Thoracic aorta (tissue), 2 donors: ENCODE measurements at places on chromosomes 4 and X.

- no peak overlapping the region for H3K4me3 ChIP-seq
- H3K27me3 ChIP-seq: no peaks in the 10 kb centered on the region
- H3K36me3 ChIP-seq: peaks cover 26% of the 10 kb centered on the region
- no peak for DNase-seq
- no peak overlapping the region for H3K27ac ChIP-seq
These were observed 246.5 kb downstream of the RAPGEF2 start for GRCh38 chr4:159349332-159349731.

DNA sequence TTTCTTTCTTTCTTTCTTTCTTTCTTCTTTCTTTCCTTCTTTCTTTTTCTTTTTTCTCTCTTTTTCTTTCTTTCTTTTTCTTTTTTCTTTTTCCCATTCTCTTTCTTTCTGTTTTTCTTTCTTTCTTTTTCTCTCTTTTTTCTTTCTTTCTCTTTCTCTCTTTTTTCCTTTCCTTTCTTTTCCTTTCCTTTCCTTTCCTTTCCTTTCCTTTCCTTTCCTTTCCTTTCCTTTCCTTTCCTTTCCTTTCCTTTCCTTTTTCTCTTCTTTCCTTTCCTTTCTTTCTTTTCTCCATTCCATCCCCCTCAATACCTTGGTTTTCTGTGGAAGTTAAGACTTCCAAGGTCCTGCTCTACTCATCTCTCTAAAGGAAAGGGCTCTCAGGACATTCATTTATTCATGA, 102.8 kb upstream of the CLNK start:
- no peak overlapping the region for H3K4me3 ChIP-seq
- peaks cover 11% of the 10 kb centered on the region for H3K4me1 ChIP-seq
- no peak overlapping the region for H3K27ac ChIP-seq
- DNase-seq: no peak
- no peaks in the 10 kb centered on the region for H3K36me3 ChIP-seq

- DNase-seq: no peak
- no peak overlapping the region for H3K27ac ChIP-seq
- H3K36me3 ChIP-seq: no peaks in the 10 kb centered on the region
- peaks cover 4% of the 10 kb centered on the region for H3K4me1 ChIP-seq
- H3K27me3 ChIP-seq: no peaks in the 10 kb centered on the region
These were observed 2.8 kb downstream of the GPR101 start for GRCh38 chrX:137031039-137031438.

DNA sequence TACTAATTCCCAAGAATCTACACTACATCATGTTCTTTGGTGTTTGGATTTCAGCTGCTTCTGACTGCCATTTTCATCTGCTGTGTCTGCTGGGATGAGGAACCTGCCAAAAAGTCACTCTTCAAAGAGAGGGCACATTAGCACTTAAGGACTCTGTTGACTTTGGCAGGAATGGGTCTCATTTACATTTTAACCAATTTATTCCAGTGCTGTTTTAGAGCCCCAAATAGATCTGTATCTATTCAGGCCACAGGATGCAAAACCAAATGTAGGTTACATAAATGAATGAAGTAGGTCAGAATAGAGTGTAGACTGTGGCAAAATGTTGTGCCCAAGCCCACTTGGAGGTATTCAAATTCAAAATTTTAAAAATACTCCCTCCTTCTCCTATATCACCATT, 14.4 kb downstream of the TXK start:
- no peak for DNase-seq
- H3K27ac ChIP-seq: no peak overlapping the region
- no peaks in the 10 kb centered on the region for H3K36me3 ChIP-seq
- H3K27me3 ChIP-seq: no peaks in the 10 kb centered on the region
- no peaks in the 10 kb centered on the region for H3K4me1 ChIP-seq
- H3K4me3 ChIP-seq: no peak overlapping the region

DNA sequence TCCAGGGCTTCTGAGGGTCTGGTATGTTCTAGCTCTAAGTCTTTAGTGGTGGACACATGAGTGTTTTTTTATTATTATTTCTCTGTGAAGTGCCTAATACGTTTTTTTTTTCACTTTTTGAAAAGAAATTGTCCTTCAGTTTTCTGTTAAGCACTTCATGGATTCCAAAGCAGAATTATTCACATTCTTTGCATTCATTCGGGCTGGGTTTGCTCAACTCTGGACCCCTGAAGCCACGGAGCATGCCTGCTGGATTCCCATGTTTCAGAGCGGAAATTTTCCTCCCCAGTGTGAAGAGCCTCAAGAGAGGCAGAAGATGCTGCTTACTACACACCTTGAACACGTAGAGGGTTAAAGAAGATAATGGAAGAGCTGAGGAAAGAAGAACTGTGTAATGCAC, 107.5 kb downstream of the EGF start:
- no peaks in the 10 kb centered on the region for H3K4me1 ChIP-seq
- H3K27me3 ChIP-seq: no peaks in the 10 kb centered on the region
- no peaks in the 10 kb centered on the region for H3K36me3 ChIP-seq

DNA sequence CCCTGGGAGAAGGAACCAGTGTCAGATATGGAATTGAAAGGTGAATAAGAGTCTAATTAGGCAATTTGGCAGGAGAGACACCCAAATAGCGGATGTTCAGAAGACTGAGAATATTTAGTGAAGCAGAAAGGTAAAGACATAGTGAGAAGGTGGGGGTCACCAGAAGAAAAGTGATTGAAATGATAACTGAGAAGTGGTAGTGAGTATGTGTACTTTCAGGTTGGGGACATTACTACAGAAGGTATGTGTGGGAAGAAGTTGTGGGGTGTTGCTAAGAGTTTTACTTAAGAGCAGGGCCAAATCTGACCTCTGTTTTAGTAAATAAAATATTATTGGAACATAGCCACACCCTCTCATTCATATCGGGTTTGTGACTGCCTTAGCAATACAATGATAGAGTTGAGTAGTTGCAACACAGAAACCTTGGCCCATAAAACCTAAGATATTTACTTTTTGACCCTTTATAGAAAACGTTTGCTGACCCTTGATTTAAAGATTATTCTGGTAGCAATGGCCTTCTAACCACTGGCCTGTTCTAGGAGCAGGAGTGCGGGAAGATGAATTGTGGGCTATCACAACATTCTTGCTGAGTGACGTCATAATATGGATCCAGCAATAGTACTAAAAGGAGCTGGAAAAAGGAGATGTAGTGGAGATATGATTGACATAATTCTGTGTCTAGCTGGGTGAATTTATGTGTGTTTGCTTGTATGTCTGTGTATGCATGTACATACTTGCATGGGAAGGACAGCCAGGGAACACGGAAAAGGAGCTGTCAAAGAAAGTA, 115.3 kb downstream of the HS3ST1 start:
- no peak overlapping the region for H3K4me3 ChIP-seq
- no peak overlapping the region for H3K27ac ChIP-seq
- no peaks in the 10 kb centered on the region for H3K4me1 ChIP-seq

DNA sequence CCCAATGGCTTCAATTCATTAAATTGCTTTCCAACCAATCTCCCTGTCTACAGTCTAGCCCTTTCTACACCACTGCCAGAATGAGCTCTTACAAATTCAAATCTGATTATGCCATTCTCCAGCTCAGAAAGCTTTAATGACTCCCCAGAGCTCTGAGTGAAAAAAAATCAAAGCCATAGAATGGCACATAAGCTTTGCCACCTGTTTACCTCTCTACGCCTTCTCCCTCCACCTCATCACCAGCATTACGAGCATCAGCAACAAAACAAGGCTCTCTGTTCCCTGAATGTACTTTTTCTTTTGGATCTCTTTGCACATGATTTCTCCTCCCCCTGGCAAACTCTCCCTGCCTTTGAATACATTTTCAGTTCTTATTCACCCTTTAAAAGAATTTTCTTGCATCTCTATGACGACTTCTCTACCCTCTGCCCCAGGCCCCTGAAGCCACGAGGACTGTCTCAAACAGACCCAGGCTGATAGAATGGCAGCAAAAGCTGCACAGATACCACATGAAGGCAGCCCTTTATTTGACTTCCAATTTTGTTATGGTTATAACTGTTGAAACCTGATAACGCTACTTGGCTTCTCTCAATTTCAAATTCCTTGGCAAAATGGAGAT, 516.0 kb downstream of the PCDH7 start:
- no peak overlapping the region for H3K4me3 ChIP-seq
- H3K36me3 ChIP-seq: no peaks in the 10 kb centered on the region
- H3K4me1 ChIP-seq: no peaks in the 10 kb centered on the region
- no peak for DNase-seq

GRCh38 chrX:40402831-40403533, 177.8 kb upstream of the ATP6AP2 start:
- no peaks in the 10 kb centered on the region for H3K36me3 ChIP-seq
- H3K4me1 ChIP-seq: no peaks in the 10 kb centered on the region

DNA sequence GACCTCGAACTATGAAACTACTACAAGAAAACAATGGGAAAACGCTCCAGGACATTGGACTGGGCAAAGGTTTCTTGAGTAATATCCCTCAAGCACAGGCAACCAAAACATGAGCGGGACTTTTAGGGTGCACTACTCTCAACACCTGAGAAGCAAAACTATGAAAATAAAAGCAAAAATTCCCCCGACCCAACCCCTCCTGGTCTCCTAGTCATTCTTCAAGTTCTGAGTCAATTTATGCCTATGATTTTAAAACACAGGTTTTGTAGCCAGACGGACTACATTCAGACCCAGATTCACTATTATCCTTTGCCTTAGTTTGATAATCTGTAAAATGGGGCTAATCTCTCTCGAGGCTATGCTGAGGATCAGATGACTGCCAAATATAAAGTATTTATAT, 97.0 kb downstream of the SOWAHB start:
- H3K4me3 ChIP-seq: no peak overlapping the region
- no peaks in the 10 kb centered on the region for H3K4me1 ChIP-seq
- DNase-seq: no peak
- H3K36me3 ChIP-seq: no peaks in the 10 kb centered on the region
- H3K27ac ChIP-seq: no peak overlapping the region
